Gastrocnemius medialis (tissue), 4 donors: ENCODE measurements at places on chromosomes 11 and 22. TPM values are rescaled to one million over a fixed set of nuclear protein-coding genes. Genes with fewer than 3 reads are reported as not detected.

The CHRM4 gene
- total RNA-seq = not detected

The CHRM1 gene
- not detected for total RNA-seq

The SMIM35 gene
- not detected for total RNA-seq

The RFPL3 gene
- total RNA-seq = not detected

The C11orf91 gene
- total RNA-seq = not detected

The SCUBE1 gene
- total RNA-seq = 0.20 TPM

The MS4A4E gene
- total RNA-seq = not detected

The BTG4 gene
- total RNA-seq = not detected

The SCGB1A1 gene
- total RNA-seq = not detected

The GGTLC2 gene
- not detected for total RNA-seq

DNA sequence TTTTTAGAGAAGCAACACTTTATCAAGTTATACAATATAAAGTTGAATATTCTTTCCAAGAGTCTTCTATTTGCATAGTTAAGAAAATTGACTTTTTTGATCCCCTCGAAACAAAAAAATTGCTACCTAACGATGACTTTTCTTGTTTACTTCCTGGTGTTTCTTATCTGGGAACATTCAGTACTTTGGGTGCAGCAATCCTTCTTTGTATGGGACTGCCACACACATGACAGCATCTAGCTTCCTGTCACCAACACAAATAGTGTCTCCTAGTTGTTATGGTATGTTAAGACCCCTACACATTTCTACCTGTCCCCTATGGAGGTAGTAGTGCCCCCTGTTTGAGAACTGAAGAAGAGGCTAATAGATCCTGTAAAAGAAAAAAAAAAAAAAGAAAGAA lies 841.7 kb upstream of the FAT3 start:
- no peak for DNase-seq
- no peak overlapping the region for H3K4me3 ChIP-seq
- H3K27ac ChIP-seq = no peak overlapping the region
- no peaks in the 10 kb centered on the region for H3K4me1 ChIP-seq
- no peaks in the 10 kb centered on the region for H3K36me3 ChIP-seq

- H3K27ac ChIP-seq = peak overlapping the region; percentile 79
- H3K4me3 ChIP-seq = peak overlapping the region; percentile 78
- peak; percentile 45 for DNase-seq
Measured at GRCh38 chr22:43152357-43153071, 1.2 kb downstream of the TSPO start.

DNA sequence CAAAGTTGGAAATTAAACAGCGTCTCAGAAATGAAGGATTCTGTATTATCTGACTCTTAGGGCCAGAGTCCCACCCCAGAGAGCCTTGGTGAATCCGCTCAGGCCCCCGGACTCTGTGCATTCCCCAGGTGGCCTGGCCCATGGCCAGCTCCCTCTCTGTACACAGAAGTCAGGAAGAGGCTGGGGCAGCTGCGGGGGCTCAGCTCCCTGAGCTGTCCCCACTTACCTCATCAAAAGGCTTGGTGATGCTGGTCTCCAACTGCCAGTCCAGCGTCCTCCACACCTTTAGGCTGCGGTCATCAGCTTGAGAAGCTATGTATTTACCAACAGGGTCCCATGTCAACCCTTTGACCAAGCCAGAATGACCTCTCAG lies 35.0 kb downstream of the HIRA start:
- no peaks in the 10 kb centered on the region for H3K27me3 ChIP-seq
- H3K4me1 ChIP-seq = no peaks in the 10 kb centered on the region
- H3K4me3 ChIP-seq = no peak overlapping the region
- DNase-seq = no peak

GRCh38 chr11:122616718-122617117 lies 38.8 kb upstream of the UBASH3B start:
- no peaks in the 10 kb centered on the region for H3K4me1 ChIP-seq
- DNase-seq = no peak
- no peak overlapping the region for H3K4me3 ChIP-seq

DNA sequence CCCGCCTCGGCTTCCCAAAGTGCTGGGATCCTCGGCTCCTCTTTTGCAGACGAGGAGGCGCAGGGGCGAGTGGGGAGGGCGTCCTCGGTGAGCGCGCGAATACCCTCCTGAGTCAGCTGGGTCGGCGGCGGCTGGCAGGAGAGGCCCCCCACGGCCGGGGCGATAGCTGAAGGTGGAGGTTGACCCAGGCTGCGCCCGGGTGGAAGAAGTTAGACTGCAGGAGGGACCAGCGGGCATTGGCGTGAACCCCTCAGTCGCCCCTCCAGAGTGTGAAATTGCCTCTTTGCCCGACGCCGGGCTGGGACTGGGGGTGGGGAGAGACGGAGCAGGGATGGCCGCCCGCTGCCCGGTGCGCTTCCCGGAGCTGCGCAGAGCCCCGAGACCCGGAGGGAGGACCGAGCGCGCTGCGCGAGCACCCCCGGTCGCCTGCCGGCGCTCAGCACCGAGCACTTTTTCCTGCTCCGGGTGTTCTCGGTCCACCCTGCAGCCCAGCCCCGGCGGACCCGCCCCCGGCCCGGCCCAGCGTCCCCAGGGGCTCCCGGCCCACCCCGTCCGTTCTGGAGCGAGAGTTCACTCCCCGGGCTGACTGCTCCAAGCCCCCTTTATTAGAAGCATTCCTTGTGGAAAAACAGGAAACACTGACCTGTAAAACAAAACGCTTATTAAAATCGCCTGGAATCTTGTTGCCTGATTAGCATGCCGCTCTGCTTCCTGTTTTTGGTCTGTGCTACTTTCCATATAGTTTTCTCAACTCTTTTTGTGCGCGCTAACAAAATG lies 13.7 kb upstream of the CPT1A start:
- H3K4me3 ChIP-seq = peak overlapping the region; percentile 54
- no peak for DNase-seq
- H3K36me3 ChIP-seq = no peaks in the 10 kb centered on the region
- H3K27me3 ChIP-seq = peaks cover 23% of the 10 kb centered on the region
- peaks cover 12% of the 10 kb centered on the region for H3K4me1 ChIP-seq

- peaks cover 11% of the 10 kb centered on the region for H3K4me1 ChIP-seq
Measured at GRCh38 chr11:3037040-3037944, 19.9 kb downstream of the CARS1 start.

DNA sequence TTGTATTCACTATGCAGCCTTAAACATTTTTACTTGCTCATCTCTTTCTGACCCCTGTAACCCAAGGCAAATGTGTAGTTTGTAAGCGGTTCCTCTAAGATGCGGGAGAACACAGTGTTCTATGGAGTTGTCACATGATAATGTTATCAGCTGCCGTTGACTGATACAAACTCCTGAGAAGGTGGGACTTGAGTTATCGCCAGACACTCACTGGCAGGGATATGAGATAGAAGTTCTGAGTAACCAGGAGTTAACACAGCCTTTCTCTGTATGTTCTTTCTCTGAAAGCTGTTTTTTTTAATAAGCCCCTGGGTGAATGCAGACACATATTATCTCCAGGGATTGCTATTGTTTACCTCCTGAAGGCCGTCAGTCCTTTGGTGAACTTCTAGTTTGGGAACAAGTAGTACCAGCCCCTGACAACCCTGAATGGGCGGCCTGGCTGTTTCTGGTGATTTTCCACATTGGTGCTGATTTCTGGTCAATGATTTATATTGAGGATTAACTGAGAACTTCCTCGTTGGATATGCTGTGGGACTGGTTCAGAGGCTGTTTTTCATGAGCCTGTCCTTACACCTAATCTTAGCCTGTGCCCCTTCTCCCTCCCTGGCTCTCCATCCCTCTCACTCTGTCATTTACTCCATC lies 155.3 kb upstream of the RASSF10 start:
- peak overlapping the region; percentile 6 for H3K4me3 ChIP-seq
- H3K27me3 ChIP-seq = no peaks in the 10 kb centered on the region
- H3K36me3 ChIP-seq = no peaks in the 10 kb centered on the region

DNA sequence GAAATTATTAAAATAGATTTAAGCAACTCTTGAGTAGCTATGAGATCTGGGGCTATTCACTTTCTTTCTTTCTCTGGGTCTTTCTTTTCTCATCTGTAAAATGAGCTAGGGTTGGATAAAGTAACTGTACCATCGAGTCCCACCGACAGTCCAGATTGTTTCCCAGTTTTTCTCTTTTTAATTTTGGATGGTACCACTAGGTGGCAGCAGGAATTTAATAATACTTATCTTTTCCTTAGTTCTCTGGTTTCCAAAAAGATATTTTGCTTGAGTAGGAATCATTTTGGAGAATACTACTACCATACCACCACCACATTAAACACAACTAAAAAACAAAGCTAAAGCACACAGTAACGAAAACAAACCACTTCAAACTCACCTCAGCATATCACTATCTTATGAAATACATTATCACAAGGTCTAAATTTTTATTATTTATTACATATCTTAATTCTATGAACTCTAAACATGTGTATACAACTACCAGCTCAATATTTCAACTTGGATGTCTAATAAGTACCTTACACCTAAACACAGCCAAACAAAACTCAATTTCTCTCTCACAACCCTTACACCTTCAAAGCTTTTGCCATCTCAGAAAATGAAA lies 584.0 kb downstream of the KCNA4 start:
- H3K27ac ChIP-seq = no peak overlapping the region
- H3K4me3 ChIP-seq = no peak overlapping the region
- H3K27me3 ChIP-seq = no peaks in the 10 kb centered on the region
- no peaks in the 10 kb centered on the region for H3K4me1 ChIP-seq

DNA sequence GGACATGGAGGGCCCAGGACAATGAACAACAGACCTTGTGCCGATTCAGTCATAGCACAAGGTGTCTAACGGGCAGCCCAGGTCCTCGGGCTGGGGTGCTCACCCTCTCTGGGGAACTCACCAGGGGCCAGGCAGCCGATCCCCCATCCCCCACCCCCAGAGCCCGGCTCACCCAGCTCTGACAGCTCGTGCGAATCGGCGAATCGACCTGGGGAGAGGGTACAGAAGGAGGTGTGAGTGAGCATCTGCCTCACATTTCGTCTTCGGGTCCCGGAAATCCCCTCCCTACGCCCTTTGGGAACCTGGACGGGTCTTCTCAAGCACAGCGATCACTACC lies 423 bp downstream of the PEX16 start:
- no peak for DNase-seq
- H3K4me1 ChIP-seq = peaks cover 19% of the 10 kb centered on the region
- H3K27me3 ChIP-seq = peaks cover 6% of the 10 kb centered on the region

- DNase-seq = no peak
- no peaks in the 10 kb centered on the region for H3K27me3 ChIP-seq
- no peaks in the 10 kb centered on the region for H3K36me3 ChIP-seq
Measured at GRCh38 chr11:44920451-44920850, 30.2 kb downstream of the TP53I11 start.

DNA sequence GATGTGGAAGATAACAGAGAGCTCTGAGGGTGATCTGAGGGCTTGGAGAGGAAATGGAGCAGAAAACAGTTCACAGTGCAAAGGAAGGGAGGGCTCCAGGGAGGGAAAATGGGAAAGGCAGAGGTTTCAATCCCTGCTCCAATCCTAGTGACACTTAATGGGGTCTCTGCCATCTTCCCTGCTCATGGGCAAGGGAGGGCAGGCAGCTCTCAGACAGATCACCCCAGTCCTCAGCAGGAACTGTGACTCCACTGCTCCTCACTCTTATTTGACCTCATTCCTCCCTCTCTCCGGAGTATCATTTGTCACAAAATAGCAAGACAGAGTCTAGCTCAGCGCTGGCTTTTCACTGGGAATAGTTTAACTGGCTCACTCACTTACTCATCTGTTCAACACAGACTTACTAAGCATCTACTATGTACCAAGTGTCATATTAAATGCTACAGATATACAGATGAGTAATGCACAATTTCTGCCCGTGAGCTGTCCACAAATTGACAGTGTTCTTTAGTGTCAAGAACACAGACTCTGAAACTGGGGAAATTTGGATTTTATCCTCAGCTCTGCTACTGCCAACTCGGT lies 817.4 kb downstream of the OPCML start:
- peaks cover 9% of the 10 kb centered on the region for H3K27me3 ChIP-seq
- H3K36me3 ChIP-seq = no peaks in the 10 kb centered on the region
- H3K4me1 ChIP-seq = no peaks in the 10 kb centered on the region

- no peaks in the 10 kb centered on the region for H3K4me1 ChIP-seq
- DNase-seq = no peak
- H3K4me3 ChIP-seq = no peak overlapping the region
- H3K27me3 ChIP-seq = no peaks in the 10 kb centered on the region
Measured at GRCh38 chr11:91527380-91528030, 697.1 kb upstream of the FAT3 start.
